ENCODE measurements at places on chromosomes 1 and 21. TPM values are rescaled to one million over a fixed set of nuclear protein-coding genes. Genes with fewer than 3 reads are reported as not detected.

Gene S100A10
- total RNA-seq: 529 TPM

Gene AIM2
- total RNA-seq: 4.4 TPM

Gene CYP4A22
- not detected for total RNA-seq

Gene ST6GALNAC5
- total RNA-seq: not detected

Gene SH2D5
- 0.11 TPM for total RNA-seq

Gene DCAF6
- 28.2 TPM for total RNA-seq

All from activated naive CD8-positive, alpha-beta T cell treated with anti-CD3 and anti-CD28 coated beads, Interleukin-2, amount 10 ng/mL, durations not matched to agents 7 days and 5 days (primary cell).